ENCODE measurements at places on chromosomes 7 and 10.

- DNase-seq: no peak
Observed at GRCh38 chr7:45681596-45682357, 107.6 kb downstream of the ADCY1 start.

DNA sequence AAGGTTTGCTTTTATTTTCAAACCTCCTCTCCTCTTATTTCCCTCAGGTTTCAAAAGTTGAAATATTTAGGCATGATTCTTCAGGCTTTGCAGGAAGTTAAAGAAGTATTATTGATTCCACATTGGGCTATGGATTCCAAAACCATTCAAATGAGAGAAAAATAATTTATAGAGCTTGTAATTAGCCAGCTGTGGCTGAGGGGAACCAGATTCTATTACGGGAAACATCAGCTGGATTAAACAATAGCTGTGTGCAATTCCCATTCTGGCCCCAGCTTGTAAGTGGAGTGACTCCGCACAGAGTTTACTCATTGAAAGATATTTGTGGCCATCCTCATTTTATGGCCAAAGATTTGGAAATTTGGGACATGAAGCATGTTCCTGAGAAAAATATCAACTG, 77.0 kb upstream of the PHYHIPL start:
- peak; percentile 79 for DNase-seq

DNA sequence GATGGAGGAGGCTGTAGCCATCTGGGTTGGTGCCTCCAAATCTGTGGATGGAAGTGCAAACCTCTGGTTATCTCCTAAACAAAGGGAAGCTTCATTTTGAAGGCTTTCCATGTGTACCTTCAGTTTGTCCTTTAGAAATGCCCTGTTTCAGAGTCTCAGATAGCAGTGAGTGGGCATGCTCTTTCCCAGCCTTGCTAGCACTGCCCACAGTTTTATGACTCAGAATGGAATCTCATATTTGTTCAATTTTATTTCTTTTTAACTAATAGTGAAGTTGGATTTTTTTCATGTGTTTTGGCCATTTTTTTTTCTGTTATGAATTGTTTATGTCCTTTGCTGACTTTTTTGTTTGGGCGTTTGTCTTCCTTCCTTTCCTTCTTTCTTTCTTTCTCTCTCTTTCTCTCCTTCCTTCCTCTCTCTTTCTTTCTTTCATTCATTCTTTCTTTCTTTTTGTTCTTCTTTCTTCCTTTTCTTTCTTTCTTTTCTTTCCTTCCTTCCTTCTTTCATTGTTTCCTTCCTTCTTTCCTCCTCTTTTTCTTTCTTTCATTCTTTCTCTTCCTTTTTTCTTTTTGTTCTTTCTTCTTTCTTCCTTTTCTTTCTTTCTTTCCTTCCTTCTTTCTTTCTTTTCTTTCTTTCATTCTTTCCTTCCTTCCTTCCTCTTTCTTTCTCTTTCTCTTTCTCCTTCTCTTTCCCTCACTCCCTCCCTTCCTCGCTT, 25.6 kb downstream of the PRF1 start:
- DNase-seq: no peak

- DNase-seq: no peak
Observed at GRCh38 chr10:101897633-101898032, 54.0 kb upstream of the KCNIP2 start.

GRCh38 chr7:11706666-11707605, 125.1 kb downstream of the THSD7A start:
- DNase-seq: no peak

- DNase-seq: peak; percentile 72
Observed at GRCh38 chr7:16753932-16754855, 639 bp downstream of the TSPAN13 start.

- no peak for DNase-seq
Observed at GRCh38 chr10:112639298-112639697, 192.3 kb downstream of the VTI1A start.

DNA sequence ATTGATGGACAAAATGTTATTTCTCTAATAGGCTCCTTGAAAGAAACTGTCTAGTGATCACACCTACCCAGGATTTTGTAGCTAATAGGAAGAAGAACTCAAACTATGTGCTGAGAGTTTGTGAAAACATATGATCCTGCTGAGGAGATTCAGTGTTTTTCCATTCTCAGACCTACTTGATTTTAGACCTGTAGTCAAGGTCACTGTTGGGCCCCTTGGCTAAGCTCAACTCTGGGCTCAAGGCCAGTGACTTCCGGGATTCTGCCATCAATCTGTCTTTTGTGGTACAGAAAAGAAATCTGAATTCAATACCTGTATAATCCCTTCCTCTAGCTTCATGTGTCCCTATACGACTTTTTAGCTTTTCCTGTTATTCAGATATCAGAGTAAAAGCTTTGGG, 79.7 kb upstream of the FERD3L start:
- no peak for DNase-seq

- DNase-seq: no peak
Observed at GRCh38 chr10:70122742-70123141, 9.9 kb downstream of the AIFM2 start.

DNA sequence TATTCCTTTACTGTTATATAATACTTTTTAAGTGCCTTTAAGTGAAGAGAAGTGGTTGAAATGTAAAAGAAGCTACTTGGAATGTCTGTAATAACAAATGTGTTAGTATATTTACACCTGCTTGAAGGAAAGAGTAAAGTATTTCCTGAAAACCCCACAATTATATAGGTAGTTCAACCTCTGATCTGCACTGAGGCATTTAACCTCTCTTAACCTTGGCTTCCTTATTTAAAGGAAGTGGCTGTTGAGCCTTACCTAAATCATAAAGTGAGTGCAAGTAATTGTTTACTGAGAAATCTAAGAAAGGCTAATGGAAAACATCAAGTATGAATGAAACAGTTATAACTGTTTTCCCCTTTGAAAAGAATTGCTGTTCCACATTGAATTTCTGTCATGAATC, 294.5 kb downstream of the ADK start:
- no peak for DNase-seq

GRCh38 chr10:24771943-24772694, 48.4 kb upstream of the ARHGAP21 start:
- DNase-seq: peak; percentile 62

GRCh38 chr7:70657571-70657970, 474.4 kb upstream of the GALNT17 start:
- peak; percentile 58 for DNase-seq

DNA sequence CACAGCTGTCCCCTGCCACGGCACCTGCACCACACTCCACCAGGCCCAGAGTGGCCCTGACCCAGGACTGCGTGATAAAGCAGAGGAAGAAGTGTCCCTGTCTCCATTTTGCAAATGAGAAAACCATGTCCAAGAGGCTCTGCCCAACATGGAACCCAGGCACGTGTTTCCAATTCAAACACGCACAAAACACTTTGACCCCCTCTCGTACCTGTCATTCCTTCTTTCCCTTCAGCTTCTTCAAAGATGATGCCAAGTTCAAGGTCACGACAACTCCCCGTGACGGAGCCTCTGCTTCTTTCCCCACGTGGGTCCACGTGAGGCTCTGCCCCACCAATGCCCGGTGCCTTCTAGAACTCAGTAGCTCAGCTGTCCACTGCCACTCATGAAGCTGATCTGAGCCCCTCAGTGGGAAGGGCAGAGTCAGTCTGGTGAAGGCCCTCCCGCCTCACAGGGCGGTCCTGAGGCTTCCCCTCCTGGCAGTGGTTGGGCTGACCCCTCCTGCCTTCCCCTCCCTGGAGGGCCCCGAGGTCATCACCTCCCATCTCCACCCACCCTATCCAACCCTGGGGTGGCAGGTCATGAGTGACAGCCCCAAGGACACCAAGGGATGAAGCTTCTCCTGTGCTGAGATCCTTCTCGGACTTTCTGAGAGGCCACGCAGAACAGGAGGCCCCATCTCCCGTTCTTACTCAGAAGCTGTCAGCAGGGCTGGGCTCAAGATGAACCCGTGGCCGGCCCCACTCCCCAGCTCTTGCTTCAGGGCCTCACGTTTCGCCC, 19.0 kb downstream of the CALML5 start:
- DNase-seq: no peak

DNA sequence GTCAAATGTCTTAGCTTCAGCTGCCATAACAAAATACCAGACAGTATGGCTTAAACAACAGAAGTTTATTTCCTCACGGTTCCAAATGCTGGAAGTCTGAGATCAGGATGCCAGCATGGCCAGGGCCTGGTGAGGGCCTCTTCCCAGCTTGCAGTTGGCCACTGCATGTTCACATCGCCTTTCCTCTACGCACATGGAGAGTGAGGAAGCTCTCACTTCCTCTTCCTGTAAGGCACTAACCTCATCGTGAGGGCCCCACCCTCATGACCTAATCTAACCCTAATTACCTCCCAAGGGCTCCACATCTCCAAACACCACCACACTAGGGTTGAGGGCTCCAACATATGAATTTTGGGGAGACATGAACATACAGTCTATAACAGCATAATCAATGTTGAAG, 14.4 kb downstream of the ZNF33B start:
- DNase-seq: no peak

DNA sequence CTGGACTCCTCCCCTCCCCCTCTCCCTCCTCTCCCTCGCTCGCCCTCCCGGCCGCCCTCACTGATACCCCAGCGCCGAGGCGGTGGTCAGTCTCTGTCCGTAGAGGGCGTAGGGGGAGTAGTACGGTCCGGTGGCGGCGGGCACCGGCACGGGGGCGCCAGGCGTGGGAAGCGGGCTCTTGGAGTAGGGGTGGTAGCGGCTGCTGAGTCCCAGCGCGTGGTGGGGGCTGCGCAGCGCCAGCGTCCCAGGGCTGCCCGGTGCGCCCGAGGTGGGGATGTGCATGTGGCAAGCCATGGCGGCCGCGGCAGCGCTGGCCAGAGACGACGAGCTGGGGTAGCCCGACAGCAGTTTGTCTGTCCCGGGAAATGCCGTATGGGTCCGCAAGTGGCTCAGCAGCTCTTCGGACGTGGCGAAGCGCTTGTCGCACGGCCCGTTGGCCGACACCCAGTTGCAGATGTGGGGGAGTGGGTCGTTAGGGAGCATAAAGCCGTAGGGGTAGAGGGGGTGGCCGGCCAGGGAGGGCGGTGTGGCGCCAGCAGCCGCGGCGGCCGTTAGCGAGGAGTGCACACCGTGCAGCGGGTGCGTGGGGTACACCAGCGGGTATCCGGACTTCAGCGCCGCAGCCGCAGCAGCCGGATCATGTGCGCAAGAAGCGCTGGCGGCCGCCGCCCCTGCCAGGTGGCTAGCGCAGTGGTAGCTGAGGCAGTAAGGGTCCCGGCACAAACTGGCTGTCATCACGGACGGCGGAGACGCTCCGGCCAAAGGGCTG, 2.7 kb downstream of the ZNF503 start:
- DNase-seq: peak; percentile 83

GRCh38 chr7:157876469-157877285, 539.9 kb downstream of the DNAJB6 start:
- DNase-seq: no peak

DNA sequence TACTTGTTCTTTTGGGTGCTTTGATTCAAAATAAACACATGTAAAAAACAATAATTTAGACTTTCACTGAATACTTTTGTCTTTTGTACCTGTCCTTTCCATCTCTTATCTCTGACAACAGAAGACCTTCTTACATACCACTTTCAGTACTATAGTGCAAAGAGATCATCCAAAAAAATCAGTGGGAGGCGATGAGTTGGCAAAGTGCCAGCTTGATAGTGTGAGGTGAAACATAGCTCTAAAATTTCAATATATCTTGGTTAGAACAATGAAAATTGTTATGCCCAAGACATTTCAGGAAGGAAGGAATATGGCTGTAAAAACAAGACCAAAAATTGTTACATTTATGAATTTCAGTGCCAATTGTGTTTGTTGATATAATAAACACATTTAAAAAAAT, 390.2 kb upstream of the COBL start:
- no peak for DNase-seq

DNA sequence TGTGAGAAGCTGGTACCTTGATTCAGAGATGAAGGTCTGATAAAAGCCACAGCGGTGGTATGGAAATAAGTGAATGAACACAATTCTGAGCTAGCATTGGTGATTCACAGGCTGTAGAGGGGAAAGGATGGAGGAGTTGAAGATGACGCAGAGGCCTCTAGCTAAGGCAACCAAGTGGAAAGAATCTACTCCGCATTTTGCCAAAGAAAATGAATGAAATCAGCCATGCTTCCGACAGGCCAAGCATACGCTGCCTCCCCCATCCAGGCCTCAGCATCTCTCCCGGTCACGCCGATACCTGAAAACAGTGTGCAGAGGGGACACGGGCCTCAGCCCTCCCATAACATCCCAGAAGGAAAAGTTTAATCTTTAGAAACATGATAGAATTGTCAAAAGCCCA, 124.3 kb upstream of the UNC5B start:
- DNase-seq: no peak

All from muscle of back (tissue), 13 donors.